NCI-H1105 treated with DMSO at 0.1 percent for 48 hours (cell line): ENCODE measurements at places on chromosomes 5 and 9.

GRCh38 chr9:135363596-135363995 lies 116.0 kb upstream of the PPP1R26 start:
- peak; percentile 88 for DNase-seq

GRCh38 chr5:96075579-96076289 lies 114.1 kb upstream of the ELL2 start:
- DNase-seq: no peak

GRCh38 chr5:61277190-61277589 lies 54.9 kb upstream of the ZSWIM6 start:
- no peak for DNase-seq

DNA sequence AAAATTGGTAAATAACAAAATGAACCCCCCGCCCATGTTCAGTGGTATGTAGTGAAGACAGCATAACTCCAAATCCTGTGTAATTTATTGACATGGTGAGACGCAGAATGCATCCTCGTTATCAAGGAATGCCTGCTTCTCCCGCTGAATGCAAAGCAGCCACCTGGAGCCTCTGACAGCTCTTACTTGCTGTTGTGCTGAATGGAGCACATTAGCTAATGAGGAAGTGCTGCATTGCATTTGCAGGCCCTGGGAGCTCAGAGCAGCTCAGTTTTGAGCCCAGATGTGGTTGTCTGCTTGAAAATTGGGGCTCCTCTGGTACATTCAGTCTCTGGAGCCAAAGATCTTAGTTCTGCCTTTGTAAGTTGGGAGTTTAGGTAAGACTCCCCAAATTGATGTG lies 28.9 kb downstream of the PLAC8L1 start:
- no peak for DNase-seq

GRCh38 chr9:17881371-17881770 lies 302.5 kb downstream of the SH3GL2 start:
- DNase-seq: no peak

DNA sequence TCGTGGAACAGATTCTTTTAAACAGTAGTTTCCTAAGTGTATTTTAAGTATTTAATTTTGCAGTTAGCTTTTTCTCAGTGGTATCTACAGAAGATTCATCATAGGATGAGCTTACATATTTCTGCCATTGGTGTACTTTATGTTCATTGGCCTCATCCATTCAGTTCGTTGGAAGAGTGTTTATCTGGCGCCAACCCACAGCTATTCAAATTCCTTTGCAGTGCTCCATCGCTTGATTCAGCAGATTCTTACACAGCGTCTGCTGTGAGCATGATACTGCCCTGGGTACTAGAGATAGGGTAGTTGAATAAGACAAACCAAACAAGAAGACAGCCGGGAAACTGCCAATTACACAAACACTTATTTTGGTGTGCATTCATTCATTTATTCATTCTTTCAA lies 55.1 kb downstream of the NUP214 start:
- DNase-seq: no peak

GRCh38 chr5:79329453-79329852 lies 93.5 kb downstream of the JMY start:
- DNase-seq: no peak

DNA sequence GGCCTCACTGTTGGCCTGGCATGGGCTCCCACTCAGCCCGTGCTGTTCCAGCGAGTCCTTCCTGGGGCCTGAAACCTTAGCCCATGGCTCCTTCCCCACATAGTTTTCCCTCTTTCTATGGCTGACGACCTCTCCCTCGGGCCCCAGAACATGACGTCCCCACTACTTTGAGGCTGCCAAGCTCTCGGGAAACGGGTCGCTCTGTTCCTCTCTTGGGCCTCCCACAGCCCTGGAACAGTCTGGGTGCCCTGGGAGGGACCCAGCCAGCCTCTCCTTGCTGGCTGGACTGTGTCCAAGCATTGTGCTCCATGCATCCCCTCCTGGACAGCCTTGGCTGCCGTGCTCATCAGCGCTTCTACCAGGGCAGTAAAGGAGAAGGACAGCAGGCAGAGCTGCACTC lies 118.3 kb downstream of the SYK start:
- DNase-seq: no peak

DNA sequence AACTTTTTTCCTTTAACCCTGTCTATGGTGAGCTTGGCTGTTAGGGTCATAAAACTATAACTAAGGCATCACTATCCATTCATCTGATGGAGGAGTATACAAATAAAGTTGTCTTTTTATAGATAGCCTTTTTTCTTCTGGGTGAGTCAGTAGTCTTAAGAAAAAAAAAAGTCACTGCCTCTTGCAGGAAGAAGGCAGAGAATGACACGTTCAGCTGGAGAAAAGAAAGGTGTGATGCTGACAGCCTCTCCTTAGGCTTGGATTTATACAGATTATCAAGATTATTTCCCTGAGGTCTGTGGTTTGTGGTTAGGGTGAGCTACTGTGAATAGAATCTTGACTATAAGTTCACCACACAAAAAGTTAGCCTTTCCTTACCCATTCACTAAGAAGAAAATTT lies 23.0 kb downstream of the EPB41L4B start:
- no peak for DNase-seq

DNA sequence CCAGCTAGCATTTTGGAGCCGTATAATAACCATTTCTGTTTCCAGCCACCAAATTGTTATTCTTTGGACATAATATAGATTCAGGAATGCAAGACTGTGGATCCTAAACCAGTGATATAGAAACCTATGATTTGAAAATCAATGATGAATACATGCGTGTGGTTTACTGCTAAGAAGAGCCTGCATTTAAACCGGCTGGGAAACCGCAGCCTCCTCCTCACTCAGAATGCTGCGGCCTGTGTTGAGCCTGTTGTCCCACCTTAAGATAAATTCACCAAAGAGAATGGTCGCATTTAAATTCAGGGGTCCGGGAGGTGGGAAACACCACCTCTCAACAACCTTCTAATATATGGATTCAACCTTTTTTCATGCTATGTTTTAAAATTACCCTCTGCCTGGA lies 148.0 kb downstream of the MEF2C start:
- no peak for DNase-seq

- peak; percentile 69 for DNase-seq
Measured at GRCh38 chr5:116137544-116138378, 52.9 kb downstream of the COMMD10 start.

DNA sequence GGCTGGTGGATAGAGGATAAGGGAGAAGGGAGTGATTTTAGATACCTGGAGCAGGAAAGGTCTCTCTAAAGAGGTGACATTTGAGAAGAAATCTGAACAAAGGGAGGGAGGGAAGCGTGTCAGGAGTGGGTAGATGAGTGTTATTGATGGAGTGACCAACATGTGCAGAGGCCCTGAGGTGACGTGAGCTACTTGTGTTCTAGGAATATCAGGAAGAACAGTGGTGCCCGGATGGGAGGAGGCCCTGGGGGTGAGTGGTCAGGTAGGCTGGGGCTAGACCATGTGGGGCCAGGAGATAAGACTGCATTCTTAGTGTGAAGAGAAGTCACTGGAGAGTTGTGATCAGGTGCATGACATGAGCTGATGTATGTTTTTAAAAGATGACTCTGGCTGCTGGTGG lies 256.2 kb downstream of the ARHGAP26 start:
- DNase-seq: no peak

DNA sequence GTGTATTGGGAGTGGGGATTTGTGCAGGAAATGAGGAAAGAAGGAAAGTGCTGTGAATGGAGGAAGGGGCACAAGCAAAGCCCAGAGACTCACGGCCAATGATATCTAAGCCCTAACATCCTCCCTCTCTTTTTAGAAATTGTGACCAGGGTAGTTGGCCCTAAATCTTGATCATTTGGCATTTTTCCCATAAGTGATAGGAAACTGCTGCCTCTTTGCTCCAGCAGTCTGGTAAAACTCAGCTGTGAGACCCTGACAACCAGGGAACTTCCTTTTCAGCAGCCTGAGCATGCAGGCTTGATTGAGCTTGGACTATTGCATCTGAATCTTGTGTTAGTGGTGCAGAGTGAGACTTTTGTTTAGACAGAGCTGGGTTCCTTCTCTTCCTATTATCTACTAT lies 9.6 kb upstream of the ADRB2 start:
- DNase-seq: no peak

- DNase-seq: no peak
Measured at GRCh38 chr5:53127107-53127506, 17.6 kb upstream of the MOCS2 start.

DNA sequence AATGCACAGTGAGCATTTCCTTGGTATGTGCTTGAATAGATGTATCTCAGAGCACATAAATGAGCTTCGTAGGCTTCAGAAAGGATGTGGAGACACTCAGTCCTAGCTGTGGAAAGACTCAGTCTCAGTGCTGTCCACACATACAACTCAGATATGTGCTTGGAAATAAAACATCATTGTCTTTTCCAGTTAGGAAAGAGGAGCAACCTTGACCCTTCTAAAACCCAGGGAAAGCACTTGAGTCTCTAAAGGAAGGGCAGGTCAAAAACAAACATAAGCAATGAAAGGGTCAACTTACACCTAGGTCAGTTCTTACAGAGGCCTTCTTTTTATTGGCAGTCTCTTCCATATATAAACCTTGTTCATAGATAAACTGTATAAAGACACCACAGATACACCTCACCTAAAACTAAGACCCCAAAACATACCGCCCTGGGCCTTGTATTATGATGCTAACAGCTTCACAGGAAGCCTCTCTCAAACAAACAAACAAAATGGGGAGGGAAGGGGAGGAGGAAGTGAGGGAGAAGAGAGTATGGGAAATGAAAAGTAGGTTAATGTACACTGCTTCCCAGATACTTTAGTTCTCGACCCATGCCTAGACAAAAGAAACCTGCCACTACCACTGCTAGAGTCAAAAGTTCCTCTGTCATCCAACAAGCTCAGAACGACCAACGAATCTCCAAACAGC lies 114.4 kb downstream of the UBAP2 start:
- no peak for DNase-seq

DNA sequence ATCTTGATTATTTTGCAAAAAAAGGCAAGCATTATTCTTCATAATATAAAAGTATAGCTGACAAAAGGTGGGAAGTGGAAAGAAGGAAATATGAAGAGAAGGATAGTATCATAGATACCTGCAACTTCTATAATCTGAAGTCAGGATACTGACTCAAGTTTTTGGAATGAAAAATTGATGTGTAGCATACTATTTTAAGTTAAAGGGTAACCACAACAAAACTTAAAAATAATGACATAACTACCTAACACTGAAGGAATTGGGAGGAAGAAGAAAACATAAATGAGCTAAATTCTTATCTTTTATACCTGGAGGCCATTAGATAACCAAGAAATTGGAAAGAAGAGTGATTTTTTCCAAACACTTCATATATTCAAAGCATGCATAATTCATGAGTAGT lies 51.8 kb upstream of the TLE1 start:
- DNase-seq: no peak

DNA sequence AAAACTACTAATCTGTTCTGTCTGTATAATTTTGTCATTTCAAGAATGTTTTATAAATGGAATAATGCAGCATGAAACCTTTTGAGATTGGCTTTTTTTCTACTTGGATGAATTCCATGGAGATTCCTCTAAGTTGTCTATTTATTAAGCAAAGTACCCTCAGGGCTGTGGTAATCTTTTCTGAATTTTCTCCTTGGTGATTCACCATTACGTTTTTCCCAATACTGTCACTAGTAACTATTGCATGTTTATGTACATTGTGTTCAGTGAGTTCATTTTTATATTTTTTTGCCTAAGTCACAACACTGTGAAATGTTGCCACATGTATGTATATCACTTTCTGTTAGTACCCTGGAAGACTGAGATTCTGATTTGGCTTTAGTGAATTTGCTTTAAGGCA lies 177.0 kb upstream of the GRIN3A start:
- DNase-seq: no peak

DNA sequence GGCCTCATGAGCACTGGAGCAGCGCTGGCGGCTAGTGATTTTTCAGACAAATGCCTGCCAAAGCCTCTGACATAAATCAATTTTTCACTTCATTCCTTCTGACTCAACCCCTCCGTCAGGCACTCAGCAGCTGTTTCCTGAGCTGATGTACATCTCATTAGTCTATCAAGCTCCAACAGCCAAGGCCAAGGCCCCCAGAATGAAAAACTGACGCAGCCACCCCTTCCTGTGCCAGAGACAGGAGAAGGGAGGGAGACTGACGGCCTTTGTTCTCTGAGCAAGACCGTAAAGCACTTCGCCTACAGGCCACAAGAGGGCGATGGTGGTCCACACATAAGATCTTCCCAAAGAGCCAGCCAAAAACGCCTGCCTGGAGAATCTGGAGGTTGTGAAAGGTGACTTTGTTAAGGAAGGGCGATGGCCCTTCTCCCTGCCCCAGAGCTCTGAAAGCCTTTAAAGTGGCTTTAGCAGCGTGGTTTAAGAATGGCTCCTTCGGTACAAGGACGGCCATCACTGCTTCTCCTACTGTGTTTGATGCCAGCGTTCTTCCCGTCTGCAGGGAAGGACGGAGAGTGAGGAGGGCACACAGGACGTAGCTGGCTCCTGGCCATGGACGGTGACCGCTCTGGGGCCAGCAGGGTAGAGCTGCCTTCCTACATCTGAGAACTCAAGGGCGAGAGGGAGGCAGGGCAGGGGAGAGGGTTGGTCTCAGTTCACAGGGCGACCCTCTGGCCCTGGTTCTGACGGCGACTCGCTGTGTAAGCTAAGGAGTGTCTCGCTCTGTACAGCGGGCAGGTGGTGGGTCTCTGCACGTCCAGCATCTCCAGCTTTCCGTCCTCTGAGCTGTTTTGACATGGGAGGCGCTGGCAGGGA lies 37.0 kb downstream of the ALG2 start:
- DNase-seq: peak; percentile 82

- no peak for DNase-seq
Measured at GRCh38 chr9:19313573-19313972, 66.5 kb downstream of the RPS6 start.

DNA sequence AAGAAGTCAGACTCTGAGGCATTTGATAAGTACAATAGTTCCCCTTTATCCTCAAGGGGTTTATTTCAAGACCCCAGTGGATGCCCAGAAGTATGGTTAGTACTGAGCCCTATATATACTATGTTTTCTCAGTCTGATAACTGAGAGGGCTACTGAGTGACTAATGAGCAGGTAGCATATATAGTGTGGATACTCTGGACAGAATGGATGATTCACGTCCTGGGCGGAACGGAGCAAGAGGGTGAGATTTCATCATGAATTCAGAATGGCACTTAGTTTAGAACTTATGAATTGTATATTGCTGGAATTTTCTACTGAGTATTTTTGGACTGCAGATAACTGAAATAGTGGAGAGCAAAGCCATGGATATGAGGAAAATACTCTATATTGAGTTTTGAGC lies 457.6 kb downstream of the PLK2 start:
- no peak for DNase-seq

- no peak for DNase-seq
Measured at GRCh38 chr5:82396871-82397514, 118.8 kb upstream of the RPS23 start.

- peak; percentile 67 for DNase-seq
Measured at GRCh38 chr9:92607773-92608172, 62.2 kb downstream of the IPPK start.

DNA sequence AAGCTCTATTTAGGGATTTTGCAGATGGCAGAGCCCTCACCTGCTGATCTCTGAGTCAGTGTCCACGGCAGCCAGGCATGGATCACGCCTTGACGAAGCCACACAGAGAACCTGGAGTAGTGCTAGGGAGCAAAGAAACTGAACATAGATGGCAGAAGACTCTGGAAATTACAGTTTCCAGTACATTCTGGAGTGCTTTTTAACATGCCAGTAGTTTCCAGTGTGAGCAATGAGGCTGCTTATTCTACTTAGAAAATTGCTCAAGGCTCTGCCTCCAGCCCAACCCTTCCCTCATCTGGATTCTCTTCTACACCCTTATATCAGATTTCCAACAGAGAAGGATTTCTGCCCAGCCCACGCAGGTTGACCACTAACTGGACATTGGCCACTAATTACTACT lies 203.3 kb downstream of the ADAMTS12 start:
- no peak for DNase-seq

- no peak for DNase-seq
Measured at GRCh38 chr5:112434641-112435040, 15.6 kb upstream of the EPB41L4A start.
